BE2C (cell line): ENCODE measurements at places on chromosomes 1 and 21.

GRCh38 chr1:162055062-162055461 is 14.4 kb upstream of the NOS1AP start:
- no peak for DNase-seq

GRCh38 chr1:6471970-6472368 is 6.0 kb upstream of the TNFRSF25 start:
- no peak for DNase-seq

DNA sequence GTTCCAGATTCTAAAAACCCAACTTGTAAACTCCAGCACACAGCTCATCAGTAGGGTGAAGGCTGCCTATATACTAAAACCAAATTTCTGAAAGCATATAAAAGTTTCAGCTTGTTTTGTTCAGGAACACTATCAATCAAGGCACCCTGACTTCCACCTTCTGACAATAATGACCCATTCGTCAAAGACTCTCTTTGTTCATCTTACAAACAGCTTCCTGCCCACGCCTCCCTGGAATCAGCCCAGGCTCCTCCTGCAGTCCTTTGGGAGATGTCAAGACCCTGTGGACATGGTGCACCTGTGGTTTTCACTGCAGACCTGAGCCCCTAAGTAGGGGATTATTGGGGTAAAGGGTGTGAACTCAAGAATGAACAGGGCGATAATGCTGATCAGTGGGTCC is 178.9 kb upstream of the CAMK1G start:
- DNase-seq: no peak

DNA sequence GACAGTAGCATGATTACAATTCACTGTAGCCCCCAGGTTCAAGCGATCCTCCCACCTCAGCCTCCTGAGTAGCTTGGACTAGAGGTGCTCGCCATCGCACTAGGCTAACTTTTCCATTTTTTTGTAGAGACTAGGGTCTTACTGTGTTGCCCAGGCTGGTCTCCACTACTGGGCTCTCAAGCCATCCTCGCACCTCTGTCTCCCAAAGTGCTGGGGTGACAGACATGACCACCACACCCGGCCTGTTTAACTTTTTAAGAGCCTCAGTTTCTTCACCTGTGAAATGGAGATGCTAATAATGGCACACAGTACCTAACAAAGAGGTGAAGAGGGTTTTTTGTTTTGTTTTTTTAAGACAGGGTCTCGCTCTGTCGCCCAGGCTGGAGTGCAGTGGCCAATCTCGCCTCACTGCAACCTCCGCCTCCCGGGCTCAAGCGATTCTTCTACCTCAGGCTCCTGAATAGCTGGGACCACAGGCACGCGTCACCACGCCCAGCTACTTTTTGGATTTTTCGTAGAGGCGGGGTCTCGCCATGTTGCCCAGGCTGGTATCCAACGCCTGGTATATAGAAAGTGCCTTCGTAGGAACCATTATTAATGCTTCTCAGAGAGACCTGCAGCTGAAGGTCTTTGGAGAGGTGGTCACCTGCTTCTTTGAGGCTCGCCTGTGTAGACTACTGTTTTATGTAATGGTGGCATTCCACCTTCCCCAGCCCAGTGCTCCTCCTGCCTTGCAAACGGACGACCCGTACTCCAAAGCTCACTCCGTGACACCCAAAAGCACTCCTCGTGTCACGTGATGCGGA is 567 bp downstream of the PMVK start:
- DNase-seq: no peak

- DNase-seq: peak; percentile 33
Observed at GRCh38 chr1:111161843-111162487, 21.9 kb downstream of the CEPT1 start.

- no peak for DNase-seq
Observed at GRCh38 chr1:154178013-154178412, 13.9 kb downstream of the TPM3 start.

- DNase-seq: no peak
Observed at GRCh38 chr1:16172964-16173446, 17.1 kb upstream of the EPHA2 start.

DNA sequence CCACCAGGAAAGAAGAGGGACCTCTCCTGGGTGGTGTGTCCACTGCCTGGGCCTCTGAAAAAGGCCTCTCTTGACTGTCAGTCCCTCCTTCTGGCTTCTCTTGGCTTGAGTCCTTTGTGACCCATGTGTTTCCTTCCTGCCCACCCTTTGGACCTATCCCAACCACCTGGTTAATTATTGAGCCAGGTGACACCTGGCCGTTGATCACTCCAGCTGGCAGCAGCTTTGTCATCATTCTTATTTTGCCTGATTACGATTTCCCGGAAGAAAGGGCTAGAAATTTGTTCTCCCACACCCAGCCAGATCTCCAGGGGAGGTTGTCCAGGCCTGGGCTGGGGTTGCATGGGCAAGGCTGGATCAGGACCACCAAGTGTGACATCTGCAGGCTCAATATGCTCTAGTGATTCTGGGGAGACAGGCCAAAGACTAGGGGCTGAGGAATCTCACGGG is 24.8 kb downstream of the CSF1 start:
- no peak for DNase-seq

DNA sequence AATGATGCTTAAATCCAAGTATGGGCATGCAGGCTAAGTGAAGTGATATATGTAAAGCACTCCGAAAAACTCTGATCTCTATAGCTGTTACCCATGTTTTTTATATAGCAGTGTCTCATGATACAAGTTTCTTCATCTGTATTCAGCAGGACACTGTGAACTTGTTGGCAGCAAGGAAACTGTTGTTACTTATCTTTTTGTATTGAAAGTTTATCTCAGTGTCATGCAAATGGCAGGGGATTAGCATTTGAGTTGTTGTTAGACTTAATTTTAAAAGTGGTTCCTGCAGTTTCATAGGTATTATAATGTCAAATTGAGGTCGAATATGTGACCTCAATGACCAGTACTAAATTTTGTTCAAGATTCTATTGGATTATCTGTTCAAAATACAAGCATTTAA is 47.9 kb downstream of the NCAM2 start:
- no peak for DNase-seq

DNA sequence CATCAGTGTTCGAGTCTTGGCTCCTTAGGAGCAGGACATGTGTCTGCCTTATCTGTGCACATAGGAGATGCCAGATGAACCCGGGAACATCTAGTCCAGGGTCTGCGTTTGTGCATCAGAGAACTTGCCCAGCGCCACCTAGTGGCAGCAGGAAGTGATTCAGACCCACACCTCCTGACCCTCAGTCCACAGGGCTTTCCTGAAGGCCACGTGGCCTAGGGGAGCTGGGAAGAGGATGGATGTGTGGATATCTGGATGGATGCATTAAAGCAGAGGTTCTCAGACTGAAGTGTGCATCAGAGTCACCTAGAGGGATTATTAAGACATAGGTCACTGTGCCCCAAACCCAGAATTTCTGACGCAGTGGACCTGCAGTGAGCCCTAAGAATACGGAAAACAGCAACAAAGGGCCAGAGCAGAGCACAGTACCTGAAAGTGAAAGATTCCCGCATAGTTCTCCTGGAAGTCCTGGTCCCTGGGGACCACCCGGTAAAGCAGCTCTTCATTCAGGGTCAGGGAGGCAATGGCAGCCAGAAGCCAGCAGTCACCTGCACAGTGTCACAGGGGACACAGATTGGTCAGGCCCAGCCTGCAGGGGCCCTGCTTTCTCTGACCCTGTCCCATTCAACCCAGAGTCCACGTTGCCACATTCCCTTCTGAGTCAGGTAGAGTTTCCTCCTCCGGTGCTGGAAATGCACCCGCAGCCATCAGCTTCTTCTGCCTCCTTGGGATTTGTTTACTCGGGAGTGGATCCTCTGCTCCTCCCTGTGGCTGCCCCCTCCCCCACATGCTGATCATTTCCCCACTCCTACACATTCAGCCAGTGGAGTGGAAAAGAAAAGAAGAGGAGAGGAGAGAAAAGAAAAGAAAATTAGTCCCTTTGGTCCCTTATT is 37.0 kb downstream of the CAPN8 start:
- DNase-seq: peak; percentile 72

DNA sequence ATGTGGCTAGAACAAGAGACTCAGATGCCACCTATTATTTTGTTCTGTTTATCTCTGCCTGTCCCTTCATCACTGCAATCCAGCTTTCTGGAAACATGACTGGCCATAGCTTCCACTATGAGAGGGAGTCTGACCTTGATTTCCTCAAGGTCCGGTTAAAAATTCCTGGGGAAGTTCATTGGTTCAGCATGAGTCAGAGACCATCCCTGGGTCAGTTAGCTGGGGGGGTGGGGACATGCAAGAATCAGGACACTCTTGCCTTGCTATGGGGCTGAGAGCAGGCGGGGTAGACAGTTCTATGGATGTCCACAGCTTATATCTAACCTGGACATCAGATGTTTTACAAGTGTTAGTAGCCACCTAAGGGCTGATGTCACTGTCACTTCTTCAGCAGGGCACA is 81.1 kb downstream of the TENT5C start:
- no peak for DNase-seq

DNA sequence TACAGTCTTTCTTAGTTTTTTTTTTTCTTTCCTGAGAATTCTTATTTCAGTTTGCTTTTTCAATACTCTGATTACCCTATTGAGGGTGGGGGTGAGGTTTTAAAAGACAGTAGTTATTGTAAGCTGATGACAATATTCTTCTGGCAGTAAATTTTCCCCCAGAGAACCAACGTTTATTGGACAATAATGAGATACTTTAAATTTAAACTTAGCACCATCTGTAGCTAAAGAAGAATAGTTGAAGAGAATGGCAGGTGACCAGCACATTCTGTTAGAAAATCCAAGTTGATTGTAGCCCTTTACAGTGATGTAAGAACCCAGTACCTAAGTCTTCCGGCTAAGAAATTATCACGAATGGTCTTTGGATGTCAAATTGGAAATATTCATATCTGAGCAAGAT is 364.6 kb upstream of the LYPLAL1 start:
- DNase-seq: no peak
